C1 segment of cervical spinal cord (tissue), 14 donors: ENCODE measurements at places on chromosomes 2 and 18.

DNA sequence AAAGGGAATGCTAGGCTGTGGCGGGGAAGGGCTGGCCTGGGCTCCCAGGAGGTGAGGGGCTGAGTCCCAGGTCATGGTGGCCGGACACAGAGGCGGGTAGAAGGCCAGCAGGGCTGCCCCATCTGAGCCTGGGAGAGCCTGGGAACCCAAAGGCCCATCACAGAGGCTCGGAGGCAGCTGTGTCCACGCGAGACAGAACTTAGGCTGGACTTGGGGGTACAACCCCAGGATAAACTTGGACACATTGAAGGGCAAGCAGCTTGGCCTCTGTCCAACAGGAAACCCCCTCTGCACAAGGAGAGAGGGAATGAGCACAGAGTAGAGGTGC lies 95.9 kb downstream of the ZFP36L2 start:
- DNase-seq, result no peak

GRCh38 chr2:30233271-30234009 lies 2.1 kb downstream of the LBH start:
- no peak for DNase-seq

DNA sequence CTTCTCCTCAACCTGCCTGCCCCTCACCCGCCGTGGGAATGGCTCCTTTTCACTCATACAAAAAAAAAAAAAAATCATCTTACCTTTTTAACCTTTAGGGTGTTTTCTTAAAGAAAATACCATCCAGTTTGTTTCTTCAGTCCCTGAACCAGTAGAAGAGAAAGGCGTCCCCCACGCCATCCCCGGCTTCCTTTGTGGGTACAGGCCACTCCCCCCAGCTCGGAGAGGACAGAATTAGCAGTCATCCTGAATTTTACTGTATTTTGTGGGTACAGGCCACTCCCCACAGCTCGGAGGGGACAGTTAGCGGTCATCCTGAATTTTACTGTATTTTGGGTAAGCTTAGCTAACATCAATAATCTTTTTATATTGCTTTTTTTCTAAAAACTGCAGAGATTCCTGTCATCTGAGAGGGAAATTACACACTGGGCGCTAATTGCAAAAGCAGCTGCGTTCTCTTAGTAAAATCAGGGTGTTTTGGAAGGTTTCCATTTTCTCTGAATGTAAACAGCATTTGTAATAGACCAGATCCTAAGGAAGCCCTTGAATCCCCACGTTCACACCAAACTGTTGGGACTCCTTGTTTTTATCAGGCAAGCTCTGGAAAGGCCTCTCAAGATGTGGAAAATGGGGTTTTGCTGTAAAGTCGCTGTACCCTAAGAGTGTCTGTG lies 72.5 kb downstream of the NFATC1 start:
- no peak for DNase-seq

GRCh38 chr18:3806656-3807055 lies 356.7 kb downstream of the TGIF1 start:
- no peak for DNase-seq

DNA sequence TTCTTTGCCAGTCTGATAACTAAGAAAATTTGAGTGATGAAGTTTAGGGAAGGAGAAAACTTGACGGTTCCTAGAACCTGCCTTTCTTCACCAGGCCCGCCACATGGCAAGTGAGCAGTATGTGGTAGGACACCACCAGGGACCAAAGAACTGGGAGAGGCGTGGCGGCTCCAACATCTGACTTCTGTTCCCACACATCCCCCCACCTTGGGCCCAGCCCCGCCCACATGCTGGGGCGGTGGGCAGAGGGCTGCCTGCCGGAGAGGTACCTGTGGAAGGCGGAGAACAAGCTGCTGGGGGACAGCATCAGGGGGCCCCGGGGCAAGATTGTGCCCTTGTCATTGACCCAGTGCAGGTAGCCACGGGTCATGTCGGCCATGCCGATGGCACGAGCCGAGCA lies 75.0 kb downstream of the EMILIN2 start:
- DNase-seq, result no peak

DNA sequence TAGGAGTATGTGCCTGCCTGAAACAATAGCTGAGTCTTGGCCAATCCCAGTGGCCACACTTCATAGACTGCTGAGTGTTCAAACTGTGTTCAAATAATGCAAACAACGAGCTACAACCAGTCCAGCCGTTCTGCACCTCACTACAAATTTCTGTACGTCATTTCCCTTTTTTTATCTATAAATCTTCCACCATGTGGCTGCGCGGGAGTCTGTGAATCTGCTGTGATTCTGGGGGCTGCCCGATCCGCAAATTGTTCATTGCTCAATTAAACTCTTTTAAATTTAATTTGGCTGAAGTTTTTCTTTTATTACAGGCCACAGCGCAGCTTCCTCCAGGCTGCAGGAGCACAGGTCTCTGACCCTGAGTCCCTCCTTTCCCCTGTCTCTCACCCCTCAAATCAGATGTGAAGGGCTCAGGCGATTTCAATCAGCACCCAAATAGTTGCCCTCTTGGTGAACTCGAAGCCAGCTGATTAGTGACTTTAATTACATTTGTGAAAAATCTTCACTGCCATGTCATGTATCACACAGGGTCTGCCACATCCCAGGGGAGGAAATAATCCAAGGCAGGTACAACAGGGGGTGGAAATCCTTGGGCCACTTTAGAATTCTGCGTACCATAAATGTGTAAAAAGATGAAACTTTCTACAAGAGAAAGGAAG lies 145.6 kb downstream of the NDUFA10 start:
- DNase-seq, result no peak

- no peak for DNase-seq
Measured at GRCh38 chr2:75311993-75312392, 112.7 kb upstream of the TACR1 start.

- DNase-seq, result no peak
Measured at GRCh38 chr2:197124639-197125390, 185.8 kb downstream of the ANKRD44 start.

DNA sequence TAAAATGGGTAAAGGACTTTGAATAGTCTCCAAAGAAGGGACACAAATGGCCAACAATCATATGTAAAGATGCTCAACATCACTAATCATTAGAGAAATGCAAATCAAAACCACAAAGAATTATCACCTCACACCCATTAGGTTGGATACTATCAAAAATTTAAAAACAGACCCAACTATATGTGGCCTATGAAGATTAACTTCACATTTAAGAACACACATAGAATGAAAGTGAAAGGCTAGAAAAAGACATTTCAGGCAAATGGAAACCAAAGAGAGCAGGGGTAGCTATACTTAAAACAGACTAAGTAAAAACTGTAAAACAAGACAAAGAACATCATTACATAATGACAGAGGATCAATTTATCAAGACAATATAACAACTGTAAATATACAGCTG lies 53.5 kb upstream of the ASPRV1 start:
- DNase-seq, result no peak

GRCh38 chr18:72436401-72436800 lies 107.7 kb downstream of the CBLN2 start:
- no peak for DNase-seq

GRCh38 chr2:167480986-167481309 lies 592.7 kb downstream of the XIRP2 start:
- no peak for DNase-seq

GRCh38 chr18:22681908-22682307 lies 251.2 kb upstream of the RBBP8 start:
- DNase-seq, result no peak

DNA sequence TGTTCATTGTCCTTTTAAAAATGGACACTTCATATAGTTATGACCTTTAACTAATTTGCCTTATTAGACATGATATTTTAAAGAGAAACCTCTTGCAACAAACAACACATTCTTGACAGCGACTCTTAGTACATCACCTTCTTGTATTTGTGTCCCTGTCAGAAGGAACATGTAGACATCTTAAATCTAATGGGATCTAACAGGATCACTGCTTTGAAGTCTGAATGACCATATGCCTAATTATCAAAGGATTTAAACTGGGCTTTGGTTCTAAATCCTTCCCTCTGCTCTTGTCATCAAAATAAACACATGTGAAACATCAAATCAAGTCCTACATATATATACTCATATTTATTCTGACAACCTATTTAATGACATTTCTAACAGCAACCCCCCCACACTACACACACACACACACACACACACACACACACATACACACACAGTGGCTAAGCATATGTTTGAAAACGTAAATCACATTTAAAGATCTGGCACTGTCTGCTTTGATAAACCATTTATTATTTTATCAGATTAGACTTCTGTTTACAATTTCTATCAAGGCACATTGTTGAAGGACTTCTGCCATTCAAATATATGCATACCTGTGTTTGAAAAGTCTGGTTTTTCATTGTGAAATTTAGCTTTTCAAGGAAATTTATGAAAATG lies 4.2 kb downstream of the GALNT13 start:
- no peak for DNase-seq

- DNase-seq, result no peak
Measured at GRCh38 chr18:57951117-57951796, 92.8 kb upstream of the NEDD4L start.

- DNase-seq, result no peak
Measured at GRCh38 chr2:127014630-127015029, 92.3 kb downstream of the BIN1 start.

DNA sequence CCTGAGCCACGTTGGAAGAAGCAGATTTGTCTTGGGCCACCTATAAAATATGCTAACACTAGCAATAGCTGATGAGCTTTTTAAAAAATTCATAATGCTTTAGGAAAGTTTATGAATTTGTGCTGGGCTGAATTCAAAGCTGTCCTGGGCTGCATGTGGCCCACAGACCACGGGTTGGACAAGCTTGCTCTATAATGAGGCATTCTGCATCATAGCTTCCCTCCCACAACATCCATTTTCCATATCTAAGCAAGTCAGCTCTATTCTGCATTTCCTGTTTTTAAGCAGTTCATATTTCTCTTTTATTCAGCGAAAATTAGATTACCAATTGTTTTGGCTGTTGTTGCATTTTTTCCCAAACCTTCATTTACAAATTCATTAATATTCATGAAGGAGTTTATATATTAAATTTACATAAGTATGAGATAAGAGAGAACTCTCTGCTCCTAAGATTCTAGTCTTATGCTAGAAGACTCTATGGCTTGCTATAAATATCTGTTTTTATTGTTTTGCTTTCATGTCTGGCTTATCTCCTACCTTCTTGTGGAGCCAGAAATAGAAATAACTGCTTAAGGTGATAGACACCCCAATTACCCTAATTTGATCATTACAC lies 114.5 kb upstream of the HNRNPA3 start:
- no peak for DNase-seq

GRCh38 chr18:52288403-52289004 lies 51.5 kb upstream of the DCC start:
- DNase-seq, result no peak

DNA sequence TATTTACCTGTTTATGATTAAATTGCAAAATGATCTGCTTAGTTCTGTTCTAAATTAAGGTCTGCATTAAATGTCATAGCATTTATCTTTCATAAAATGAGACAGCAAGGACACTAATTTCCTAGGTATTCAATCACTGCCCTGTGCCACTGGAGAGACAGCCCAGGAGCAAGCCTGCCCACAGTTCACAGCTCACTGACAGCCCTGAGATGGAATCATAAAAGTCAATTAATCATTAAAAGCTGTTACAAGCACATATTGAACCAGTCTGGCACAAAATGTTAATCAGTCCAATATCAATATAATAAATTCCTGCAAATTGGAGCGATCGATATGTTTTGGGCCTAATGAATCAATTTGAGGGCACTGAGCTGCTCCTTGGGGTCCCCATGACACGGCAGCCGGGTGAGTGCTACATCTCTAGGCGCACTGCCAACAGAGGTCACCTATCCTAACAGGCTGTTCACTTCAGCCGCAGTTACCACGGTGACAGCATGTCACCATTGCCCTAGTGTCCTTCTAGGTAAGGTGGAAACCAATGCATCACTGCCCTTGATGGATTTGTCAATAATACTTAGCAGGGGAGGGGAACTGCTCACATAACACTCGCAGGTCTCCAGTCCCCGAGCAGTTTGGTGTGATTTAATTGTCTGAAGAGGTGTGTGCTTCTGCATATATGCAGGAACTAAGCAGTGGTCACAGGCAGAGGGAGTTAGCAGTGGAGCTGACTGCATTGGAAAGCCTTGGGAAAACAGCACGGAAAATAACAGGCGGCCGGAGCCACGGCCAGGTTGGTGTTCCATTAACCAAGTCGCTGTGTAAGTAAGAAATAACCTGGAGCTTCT lies 47.3 kb downstream of the POU3F3 start:
- no peak for DNase-seq

DNA sequence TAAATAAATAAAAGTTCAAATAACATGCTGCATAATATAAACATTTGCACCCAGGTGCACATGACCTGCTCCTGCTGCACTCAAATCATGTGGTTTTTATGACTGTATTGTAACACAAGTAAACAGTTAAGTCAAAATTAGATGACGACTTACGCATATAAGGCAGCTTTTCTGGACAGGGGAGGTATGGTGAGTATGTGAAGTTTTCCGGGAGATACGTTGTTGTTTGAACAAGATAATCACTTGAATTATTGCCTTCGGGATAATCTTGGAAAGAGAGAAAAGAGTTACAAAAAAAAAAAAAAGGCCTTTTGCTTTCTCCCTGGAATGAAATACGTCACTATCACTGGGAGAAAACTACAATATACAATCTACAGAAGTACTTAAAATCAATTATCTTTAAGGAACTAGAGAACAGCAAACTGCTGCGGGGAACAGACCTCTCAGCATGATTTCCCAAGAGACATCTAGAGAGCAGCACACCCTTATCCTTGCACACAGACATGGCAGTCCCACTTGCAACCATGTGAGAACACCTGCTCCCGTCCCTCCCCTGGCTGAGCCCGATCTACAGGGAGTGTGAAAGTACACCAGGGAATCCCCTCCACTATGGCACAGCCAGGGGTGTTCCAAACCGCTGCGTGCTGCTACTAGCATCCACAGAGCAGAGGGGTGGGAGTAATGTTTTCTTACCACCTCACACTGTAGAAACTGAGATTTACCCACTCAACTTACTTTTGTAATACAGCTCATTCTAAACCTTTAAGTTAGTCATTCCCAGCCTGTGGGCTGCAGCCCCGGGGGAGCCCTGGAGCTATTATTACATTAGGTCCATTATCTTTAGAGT lies 26.3 kb downstream of the B4GALT6 start:
- no peak for DNase-seq
